GM18507 (cell line): ENCODE measurements at places on chromosomes 11 and 22.

GRCh38 chr11:85889676-85890579 is 34.7 kb downstream of the CCDC83 start:
- DNase-seq = no peak

DNA sequence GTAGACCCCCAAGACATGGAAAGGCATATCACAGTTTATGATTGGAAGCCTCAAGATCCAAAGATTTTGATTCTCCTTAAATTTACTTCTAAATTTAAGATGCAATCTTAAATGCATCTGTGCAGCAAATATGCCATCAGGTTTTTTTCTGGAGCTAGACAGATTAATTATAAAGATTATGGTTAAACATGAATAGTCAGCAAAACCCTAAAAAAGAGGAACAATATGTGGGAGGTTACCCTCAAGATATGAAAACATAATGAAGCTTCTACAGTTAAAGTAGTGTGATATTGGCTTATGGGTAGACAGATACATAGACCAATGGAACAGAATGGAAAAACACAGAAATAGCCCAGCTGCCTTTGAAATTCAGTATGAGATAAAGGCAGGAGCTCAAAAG is 31.7 kb downstream of the OR8B12 start:
- DNase-seq = no peak

GRCh38 chr11:22749536-22749935 is 80.1 kb downstream of the SVIP start:
- no peak for DNase-seq

DNA sequence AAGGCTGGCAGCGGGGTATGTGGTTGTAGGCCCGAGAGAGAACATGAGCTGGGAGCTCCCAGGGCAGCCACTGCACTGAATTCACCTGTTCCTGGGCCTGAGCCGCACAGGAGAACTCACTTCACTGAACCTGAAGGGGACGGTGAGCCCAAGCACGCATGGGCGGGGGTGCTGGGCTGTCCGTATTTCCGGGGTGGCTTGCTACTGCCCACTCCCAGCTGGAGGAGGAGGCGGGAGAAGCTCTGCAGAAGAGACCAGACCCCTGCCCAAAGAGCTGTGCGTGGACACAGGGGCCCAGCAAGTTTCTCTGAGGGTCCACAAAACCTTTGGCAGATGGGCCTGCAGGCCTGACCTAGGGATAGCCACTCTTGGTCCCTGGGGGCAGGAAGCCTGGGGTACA is 4.8 kb downstream of the TTLL12 start:
- no peak for DNase-seq

DNA sequence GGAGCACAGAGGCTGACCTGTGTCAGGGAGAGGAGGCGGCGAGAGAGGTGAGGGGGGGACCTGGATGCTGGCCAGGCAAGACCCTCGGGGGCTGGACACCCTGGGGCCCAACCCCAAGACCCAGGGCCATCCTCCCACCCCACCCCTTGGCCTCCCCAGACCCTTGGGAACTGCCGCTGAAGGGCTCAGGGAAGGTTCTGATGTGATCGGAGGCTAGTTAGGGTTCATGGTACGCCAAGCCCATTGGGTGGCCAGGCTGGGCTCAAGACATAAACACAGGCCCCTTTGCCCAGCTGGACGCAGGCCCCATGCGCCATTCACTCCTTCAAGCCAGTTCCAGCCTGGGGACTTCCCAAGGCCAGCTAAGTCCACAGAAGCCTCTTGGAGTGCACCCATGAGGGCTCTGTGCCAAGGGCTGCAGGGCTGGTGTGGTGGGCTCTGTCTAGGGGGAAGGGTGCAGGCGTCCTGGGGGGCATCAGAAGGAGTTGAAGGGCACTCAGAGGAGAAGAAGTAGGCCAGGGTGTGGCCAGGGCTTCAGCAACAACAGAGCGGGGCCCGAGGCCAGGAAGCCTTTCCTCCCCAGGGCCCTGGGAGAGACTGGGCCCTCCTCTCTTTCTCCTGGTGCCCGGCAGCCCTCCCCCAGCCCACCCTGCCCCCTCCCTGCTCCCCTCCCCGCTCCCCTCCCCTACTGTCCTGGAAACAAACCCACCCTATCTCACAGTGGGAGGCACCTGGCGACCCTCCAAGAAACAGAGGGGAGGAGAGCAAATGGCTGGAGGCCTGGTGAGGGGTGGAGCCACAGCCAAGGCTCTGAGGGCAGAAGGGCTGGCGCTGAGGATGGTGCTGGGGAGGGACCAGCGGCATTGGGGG is 12.9 kb downstream of the TSPAN32 start:
- DNase-seq = no peak

- no peak for DNase-seq
Observed at GRCh38 chr11:117010808-117011540, 87.3 kb downstream of the SIK3 start.

GRCh38 chr11:124877631-124877909 is 12.3 kb downstream of the ROBO3 start:
- no peak for DNase-seq

- DNase-seq = no peak
Observed at GRCh38 chr11:34516247-34517040, 2.9 kb upstream of the ELF5 start.

DNA sequence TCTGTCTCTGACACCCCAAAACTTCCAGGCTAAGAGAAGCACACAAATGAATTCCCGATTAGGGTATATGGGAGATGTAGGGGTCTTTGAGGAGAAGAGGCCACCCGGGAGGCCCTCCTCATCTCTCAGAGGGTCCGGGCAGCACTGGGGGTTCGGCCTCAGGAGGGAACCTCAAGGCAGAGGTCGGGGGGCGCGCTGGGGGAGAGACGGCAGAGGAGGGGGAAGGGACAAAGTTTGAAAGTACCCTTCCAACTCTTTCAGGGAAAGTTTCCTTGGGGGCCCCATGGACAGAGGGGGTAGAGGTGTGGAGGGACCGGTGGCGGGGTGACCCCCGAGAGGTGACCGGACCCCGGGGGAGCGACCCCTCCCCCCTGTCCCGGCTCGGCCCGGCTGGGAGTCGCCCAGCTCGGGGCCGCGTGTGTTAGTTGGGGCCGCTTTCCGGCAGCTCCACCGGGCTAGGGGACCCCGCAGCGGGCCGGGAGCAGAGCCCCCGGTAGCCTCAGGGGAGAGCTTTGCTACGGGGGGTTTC is 3.3 kb upstream of the GCAT start:
- no peak for DNase-seq

DNA sequence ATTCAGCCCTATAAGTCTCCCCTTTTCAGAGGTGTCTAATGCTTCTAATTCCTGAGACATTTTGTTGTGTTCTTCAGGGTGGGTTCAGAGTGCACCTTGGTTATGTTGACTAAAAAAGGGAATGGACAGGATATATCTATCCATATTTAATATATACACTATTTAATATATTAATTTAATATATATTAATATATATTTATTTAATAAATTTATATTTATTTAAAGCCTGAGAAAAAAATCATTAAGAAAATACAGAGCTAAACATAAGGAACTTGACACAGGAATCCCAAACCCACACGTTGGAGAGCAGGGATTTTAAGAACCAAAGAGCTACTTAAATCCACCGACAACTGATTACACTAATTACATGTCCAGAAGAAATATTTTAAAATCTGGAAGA is 674.2 kb upstream of the KIRREL3 start:
- DNase-seq = no peak

DNA sequence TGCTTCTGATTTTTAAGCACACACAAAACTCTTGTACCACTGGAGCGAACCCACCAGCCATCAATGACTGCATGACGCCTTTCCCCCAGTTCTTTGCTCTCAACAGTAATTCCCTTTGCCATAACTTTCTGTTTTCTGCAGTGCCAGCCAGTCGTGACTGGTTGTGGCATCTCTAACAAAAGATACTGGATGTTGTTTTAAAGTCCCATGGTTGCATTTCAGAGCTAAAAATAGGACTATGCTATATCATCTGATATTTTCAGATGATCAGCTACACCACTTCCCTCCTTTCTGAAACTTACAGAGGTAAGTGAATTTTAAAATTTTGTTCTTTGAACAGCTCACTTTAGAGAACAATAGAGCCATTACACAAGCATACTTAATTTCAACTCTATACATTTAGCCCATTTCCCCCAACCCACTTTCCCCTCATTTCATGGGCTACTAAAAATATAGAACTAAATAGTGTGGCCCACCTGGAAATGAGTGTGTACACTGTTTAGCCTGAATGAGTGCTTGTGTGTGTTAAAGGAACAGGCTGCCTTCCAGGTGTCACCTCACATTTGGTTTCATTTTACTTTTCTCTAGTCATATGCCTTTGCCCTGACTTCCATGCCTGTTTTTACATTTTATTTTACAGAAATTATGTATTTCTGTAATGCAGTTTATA is 136.9 kb upstream of the ZC3H12C start:
- DNase-seq = no peak

GRCh38 chr11:117993988-117994745 is 8.0 kb downstream of the IL10RA start:
- DNase-seq = no peak

GRCh38 chr11:59611570-59612565 is 3.7 kb downstream of the OSBP start:
- no peak for DNase-seq

- no peak for DNase-seq
Observed at GRCh38 chr22:32918741-32919140, 117.2 kb downstream of the TIMP3 start.

GRCh38 chr11:120605469-120605868 is 93.9 kb downstream of the GRIK4 start:
- DNase-seq = no peak

DNA sequence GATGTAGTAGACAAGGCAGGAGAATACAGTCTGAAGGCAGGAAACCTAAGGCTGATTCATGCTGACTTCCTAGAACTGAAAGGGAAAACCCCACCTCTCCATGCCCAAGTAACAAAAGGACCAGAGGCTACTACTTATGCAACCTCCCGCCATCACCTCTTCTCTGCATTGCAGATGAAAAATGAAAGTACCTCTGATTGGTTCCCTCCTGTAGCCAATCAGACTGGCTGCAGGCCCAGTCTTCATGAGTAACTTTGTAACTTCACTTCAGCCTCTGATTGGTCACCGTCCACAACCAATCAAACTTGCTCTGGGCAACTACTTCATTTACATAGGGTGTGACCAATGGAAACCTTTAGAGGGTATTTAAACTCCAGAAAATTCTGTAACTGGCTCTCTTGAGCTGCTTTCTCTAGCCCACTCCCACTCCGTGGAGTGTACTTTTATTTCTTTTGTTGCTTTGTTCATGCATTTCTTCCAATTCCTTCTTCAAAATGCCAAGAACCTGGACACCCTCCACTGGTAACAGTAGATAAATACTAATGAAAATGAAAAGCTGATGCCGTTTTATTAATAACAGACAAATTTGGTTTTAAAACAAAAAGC is 5.2 kb upstream of the MAP6 start:
- DNase-seq = no peak

GRCh38 chr11:19864141-19865140 is 151.8 kb downstream of the NAV2 start:
- no peak for DNase-seq

DNA sequence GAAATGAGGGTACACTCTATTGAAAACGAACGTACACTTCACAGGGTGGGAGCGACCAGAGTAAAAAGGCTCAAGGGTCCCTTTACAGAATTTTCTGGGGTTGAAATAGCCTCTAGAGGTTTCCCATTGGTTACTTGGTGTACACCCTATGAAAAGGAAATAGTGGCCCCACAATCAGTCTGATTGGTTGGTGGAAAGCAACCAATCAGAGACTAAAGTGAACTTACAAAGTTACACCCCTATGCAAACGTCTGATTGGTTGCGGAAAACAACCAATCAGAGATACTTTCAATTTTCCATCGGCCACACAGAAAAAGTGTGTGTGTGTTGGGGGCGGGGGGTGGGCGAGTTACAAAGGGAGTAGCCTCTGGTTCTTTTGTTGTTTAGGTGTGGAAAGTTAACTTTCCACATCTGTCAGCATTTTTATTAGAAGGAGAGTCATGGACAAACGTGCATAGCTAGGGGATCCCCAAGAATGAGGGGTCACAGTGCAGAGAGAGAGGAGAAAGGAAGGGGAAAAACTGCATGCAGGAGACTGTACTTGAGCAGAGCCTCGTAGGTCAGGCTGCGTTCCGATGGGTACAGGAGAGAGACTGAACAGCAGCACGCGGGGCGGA is 1152.1 kb downstream of the TBC1D22A start:
- no peak for DNase-seq

- DNase-seq = no peak
Observed at GRCh38 chr22:44881624-44882023, 128.2 kb downstream of the PHF21B start.

GRCh38 chr22:16933291-16934282 is 74.4 kb downstream of the GAB4 start:
- DNase-seq = no peak

DNA sequence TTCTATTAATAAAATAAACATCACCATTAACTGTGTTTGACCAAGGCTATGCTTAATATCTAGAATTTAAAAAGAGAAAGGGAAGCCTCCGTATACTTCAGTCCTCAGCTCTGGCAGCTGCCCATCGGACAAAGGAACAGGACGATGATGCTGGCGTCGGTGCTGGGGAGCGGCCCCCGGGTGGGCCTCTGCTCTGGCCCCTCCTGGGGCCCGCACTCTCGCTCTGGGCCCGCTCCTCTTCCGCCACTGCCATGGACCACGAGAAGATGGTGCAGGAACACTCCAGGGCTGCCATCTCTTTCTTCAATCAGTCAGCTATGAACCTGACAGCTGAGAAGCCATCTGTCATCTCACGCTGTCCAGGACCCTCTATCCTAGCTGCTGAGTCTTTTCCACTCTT is 25.3 kb downstream of the PDHX start:
- no peak for DNase-seq

GRCh38 chr11:26676641-26677040 is 45.2 kb downstream of the SLC5A12 start:
- no peak for DNase-seq

DNA sequence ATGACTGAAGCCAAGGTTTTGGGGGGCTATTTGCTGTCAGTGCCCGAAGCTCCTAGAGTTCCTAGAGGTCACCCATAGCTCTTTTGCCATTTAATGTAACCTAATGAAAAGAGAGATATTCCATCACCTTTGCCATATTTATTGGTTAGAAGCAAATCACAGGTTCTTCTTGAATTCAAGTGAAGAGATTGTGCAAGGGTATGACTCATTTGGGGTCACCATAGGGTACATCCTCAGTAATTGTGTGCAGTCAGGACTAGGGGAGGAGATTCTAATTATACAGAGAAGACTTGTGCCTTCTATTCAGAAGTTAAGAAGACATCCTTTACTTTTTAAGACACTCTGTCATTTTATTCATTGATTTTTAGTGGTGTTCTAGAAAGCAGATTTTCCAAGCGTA is 6.9 kb upstream of the PRAME start:
- no peak for DNase-seq

DNA sequence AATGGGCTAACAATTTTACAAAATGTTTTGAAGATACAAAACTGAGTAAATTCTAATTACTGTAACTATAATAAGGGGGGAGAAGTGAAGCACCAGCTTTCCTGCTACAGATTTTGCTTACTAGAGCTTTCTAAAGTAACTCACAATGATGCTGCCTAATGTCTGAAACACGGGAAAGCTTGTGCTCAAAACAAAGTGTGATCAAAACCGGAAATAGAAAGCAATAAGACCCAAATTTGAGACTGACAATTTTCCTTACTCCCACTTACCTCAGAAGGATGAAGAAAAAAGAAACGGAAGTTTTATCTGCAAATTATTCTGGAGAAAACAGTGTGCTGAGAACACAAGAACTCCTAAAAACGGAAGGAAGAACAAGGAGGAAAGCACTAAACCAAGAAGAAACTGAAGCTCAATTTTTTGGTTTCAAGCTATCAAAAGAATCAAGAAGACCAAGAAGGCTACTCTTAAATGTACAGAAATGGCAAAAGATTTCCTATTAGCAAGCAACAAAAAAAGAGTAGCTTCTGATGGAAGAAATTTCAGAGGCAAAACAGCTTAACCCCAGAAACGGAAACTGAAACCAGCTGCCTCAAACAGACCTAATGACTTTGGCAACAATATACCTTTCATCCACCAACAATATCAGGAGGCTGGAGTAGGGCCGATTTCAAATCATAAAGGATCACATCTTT is 33.4 kb downstream of the AMBRA1 start:
- no peak for DNase-seq
